ENCODE measurements at places on chromosomes 7 and 10. TPM values are rescaled to one million over a fixed set of nuclear protein-coding genes. Genes with fewer than 3 reads are reported as not detected.
A peak's percentile ranks its signal among the peaks of the same experiment; 100 is the strongest.

DNA sequence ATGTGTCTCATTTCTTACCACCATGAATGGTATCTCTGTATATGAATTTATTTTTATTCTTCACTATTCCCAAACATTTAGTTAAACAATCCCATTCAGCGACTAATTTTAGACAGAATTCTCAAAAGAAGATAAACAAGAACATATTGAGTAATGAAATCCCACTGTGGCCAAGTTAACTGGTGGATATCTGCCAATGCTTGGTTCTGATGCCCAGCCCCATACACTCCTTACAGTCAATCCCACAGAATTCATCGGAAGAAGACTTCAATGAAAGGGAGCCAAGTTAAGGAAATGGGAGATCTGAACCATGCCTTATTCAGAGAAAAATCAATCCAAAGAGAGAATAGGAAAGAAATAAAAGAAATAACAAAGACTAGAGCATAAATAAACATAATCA lies 518.0 kb downstream of the XPNPEP1 start:
- no peak for DNase-seq

- DNase-seq: no peak
Measured at GRCh38 chr10:45227456-45227855, 88.0 kb downstream of the OR13A1 start.

DNA sequence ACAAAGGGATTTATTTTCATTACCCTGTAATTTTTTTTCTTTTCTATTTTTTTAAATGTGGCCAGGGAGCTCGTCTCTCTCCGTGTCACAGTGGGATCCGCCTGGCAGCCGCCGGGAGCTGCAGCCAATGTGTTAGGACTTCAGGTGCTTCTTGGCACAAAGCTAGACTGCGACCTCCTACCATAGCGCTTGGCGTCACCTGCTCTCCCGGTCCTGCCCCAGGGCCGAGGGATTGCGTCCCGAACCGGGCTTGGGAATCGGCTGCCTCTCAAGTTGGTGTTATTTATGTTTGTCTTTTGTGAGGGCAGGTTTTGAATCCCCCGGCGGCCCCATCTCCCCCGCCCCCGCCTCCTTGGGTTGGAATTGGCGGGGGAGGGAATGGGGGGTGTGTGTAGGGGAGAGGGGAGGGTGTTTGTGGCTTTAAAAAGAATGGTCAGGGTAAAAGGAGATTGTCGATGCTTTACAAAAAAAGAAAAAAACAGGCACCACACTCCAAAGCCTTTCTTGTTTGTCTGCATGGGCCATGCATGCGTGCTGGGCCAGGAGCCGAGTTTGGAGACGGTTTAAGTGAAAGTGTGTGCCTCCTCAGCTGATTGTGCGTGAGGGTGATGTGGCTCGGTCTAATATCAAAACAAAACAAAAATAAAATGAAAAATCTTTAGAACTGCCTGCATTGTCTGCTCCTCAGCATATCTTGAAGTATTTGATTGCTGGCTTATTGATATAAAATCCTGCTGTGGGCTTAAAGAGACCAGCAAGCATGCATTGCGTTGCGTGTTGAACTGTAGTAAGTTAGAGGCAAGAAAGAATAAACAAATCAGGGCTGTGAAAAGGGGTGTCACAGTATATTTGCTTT lies 1.2 kb downstream of the PPP1R9A start:
- peak; percentile 75 for DNase-seq

DNA sequence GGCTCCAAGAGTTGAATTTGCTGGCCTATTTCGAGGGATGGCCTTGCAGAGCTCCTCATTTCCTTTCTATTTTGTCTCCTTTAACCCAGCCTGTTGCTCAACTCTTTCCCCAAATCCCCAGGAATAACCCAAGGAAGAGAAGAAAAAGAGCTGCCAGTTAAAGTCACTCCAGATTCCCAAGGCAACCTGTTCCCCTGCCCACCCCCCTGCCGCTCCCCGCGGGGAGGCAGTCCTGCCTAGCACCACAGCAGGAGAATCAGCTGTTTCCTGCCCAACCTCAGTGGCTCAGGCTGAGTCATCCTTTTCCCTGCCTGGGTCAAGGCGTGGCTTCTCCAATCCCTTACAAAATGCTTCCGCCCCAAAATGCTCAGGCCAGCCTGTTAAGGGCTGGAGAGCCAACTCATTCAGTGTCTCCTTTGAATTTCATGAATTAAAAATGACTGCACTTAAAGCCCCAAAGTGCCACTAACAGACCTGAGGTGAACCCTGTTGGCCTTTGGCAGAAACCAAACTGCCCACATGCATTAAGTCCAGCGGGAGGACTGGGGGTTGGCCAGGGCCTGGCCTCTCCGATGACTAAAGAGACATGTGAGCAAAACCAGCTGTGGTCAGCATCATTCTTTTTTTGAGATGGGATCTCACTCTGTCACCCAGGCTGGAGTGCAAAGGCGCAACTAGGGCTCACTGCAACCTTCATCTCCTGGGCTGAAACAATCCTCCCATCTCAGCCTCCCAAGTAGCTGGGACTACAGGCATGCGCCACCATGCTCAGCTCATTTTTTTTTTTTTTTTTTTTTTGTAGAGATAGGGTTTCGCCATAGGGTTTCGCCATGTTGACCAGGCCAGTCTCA lies 83.2 kb upstream of the KIF5B start:
- no peak for DNase-seq

GRCh38 chr7:8058322-8058721 lies 89.7 kb downstream of the GLCCI1 start:
- DNase-seq: no peak

GRCh38 chr10:102656791-102657371 lies 12.6 kb downstream of the TRIM8 start:
- DNase-seq: no peak

DNA sequence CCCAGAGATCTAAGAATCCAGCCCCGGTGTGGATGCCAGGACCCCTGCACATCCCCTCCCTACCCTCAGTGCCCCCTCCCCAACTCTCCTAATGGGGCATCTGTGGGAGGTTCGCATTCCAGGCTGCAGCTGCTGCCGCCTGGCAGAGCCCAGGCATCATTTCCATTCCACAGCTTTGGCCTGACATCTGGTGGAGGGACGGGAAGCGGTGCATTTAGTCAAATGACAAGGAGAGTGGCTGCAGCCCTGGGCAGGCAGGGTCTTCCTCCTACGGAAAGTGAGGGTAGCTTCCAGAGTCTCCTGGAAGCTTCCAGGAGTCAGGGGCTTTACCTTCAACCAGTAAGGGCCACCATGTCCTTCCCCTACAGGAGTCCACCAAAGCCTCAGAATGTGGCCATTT lies 30.8 kb downstream of the PRLHR start:
- peak; percentile 32 for DNase-seq

DNA sequence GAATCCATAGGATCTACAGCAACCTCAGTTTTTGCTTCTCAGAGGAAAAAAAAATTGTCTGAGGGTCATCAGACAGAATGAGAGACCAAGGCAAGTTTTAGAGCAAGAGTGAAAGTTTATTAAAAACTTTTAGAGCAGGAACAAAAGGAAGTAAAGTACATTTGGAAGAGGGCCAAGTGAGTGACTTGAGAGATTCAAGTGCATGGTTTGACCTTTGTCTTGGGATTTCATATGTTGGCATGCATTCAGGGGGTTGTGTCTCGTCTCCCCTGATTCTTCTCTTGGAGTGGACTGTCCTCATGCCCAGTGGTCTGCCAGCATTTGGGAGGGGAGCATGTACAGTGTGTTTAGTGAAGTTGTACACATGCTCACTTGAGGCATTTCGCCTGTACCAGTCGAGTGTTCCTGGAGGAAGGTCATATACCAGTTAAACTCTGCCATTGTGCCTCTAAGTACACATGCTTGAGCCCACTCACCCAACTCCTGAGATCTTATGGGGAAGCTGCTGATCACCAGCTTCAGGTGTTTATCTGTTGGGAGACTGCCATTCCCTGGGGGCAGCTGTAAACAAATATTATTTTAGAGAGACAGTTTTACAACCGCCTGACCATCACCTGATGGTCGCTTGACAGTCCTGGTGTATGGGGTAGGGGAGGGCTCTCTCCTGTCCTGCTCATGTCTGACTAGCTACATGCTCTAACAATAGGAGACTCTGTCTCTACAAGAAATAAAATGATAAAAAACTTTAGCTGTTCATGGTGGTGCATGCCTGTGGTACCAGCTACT lies 109.4 kb downstream of the EEPD1 start:
- no peak for DNase-seq

ACTR3C gene
- 7.4 TPM for polyA plus RNA-seq

GPR22 gene
- 0.09 TPM for polyA plus RNA-seq

GDF10 gene
- polyA plus RNA-seq: 3.1 TPM

CHRM2 gene
- 3.4 TPM for polyA plus RNA-seq

LIPA gene
- 51.8 TPM for polyA plus RNA-seq

GPER1 gene
- 6.5 TPM for polyA plus RNA-seq

CLEC2L gene
- polyA plus RNA-seq: 1.2 TPM

Data from left renal cortex interstitium (tissue), 4 donors.